ENCODE measurements at places on chromosomes 6 and 20. TPM values are rescaled to one million over a fixed set of nuclear protein-coding genes. Genes with fewer than 3 reads are reported as not detected.

The MACROD2 gene
- total RNA-seq, result not detected

The STX16 gene
- total RNA-seq, result 181 TPM

The TPD52L1 gene
- not detected for total RNA-seq

The ARHGAP40 gene
- total RNA-seq, result not detected

The DLL1 gene
- 7.1 TPM for total RNA-seq

The MAS1 gene
- not detected for total RNA-seq

The MAPK13 gene
- total RNA-seq, result 63.5 TPM

- H3K27ac ChIP-seq, result no peak overlapping the region
- H3K36me3 ChIP-seq, result no peaks in the 10 kb centered on the region
- no peak for DNase-seq
- H3K4me1 ChIP-seq, result no peaks in the 10 kb centered on the region
These were observed 52.6 kb downstream of the COL19A1 start for GRCh38 chr6:69918813-69919475.

DNA sequence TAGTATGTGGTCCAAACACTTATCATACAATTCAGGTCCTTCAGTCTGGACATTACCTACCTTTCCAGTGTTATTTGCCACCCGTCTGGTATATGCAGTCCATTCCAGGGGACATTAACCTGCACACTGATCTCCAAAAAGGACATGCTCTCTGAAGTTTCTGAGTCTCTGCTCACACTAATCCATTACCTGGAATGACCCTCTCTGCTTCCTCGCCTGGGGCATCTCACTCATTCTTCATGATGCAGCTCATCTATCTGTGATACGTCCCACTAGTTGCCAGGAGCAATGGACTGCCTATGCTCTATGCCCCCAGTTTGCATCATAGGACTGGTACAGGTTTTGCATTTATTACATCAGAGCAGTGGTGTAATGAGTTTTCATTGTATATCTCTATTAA lies 5.9 kb upstream of the TUBB2B start:
- no peak overlapping the region for H3K27ac ChIP-seq
- no peaks in the 10 kb centered on the region for H3K36me3 ChIP-seq
- DNase-seq, result no peak
- no peak overlapping the region for H3K4me3 ChIP-seq
- H3K4me1 ChIP-seq, result peaks cover 34% of the 10 kb centered on the region
- H3K27me3 ChIP-seq, result peaks cover 69% of the 10 kb centered on the region

DNA sequence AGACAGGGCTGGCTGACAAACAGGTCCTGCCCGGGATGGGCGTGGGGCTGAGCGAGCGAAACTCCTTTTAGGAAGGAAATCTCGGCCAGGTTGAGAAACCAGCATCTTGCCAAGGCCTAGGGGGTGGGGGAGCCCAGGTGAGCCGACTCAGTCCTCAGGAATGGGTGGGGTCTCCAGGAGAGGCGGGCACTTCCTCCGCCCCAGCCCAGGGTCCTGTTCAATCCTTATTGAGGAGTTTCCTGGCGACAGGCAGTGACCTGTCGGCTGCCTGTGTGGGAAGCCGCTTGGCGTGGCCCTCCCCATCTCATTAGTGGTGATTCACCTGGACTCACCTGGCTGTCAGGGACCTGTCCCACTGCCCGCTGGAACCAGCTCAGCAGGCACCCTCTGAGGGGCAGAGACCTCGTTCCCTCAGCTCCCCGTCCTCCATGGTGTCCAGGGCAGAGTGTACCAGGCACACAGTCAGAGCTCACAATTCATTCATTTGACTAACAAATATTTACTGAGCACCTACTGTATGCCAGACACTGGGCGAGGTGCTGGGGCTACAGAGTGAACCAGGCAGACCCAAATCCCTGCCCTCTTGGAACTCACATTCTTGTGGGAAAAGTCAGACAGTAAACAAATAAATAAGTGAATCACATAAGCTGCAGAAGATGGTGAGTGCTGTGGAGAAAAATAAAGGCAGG lies 51.1 kb downstream of the FGD2 start:
- H3K4me1 ChIP-seq, result peaks cover 11% of the 10 kb centered on the region
- no peaks in the 10 kb centered on the region for H3K36me3 ChIP-seq
- no peak overlapping the region for H3K4me3 ChIP-seq
- H3K27ac ChIP-seq, result no peak overlapping the region
- DNase-seq, result no peak

All from CD4-positive, alpha-beta T cell (primary cell).